ENCODE measurements at places on chromosomes 12 and 14. TPM values are rescaled to one million over a fixed set of nuclear protein-coding genes. Genes with fewer than 3 reads are reported as not detected.

Gene KSR2
- not detected for polyA plus RNA-seq

Gene MIPOL1
- 5.0 TPM for polyA plus RNA-seq

Gene HOXC10
- 15.4 TPM for polyA plus RNA-seq

- DNase-seq, result no peak
Measured at GRCh38 chr14:71625891-71626701, 306.1 kb upstream of the RGS6 start.

DNA sequence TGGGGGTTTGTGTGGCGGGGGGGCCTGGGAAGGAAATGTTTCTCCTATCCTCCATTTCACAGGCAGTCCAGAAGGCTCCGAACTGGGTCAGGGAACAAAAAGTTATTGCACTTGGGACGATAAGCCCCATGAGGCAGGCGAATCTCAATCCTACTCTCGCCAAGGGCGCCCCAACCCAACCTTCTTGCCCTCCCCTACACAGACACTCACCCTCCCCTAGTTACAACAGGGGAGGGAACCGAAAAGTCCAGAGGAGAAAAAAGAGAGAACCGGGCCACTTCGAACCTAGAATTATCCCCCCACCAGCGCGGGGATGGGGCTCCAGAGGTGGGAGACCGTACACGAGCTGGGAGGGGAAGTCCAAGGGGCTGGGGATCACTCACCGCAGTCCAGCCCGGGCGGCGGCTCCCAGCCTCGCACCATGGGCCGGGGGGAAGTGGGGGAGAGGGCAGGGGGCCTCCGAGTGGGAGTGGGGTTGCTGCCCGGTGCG, 357 bp downstream of the HOMEZ start:
- DNase-seq, result no peak

Gene IL22
- not detected for polyA plus RNA-seq

Gene NANOG
- polyA plus RNA-seq, result 0.01 TPM

Gene EP400
- 33.4 TPM for polyA plus RNA-seq

- no peak for DNase-seq
Measured at GRCh38 chr14:55265197-55265596, 6.0 kb upstream of the FBXO34 start.

DNA sequence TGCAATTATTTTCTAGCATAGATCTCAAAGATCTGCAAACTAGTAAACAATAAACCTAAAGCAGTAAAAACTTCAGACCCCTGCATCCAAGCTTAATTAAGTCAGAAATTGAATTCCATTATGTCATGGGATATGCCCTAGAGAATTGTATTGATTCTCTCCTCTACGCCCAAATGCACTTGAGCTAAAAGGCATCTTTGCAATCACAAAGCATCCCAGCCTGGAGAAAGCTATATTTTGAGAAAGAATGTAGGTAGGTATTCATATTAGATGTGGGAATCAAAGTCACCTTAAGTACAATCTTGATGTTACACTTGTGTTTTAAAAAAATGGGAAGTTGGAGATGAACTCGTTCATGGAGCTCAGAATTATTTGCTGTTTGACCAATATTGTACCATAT, 386.7 kb downstream of the ADAMTS20 start:
- DNase-seq, result no peak

GRCh38 chr12:49868449-49868848, 25.5 kb upstream of the BCDIN3D start:
- DNase-seq, result peak; percentile 48

GRCh38 chr12:130796985-130797686, 41.9 kb downstream of the STX2 start:
- no peak for DNase-seq

Gene SLC17A8
- 0.11 TPM for polyA plus RNA-seq

- no peak for DNase-seq
Measured at GRCh38 chr14:92413379-92413778, 90.4 kb downstream of the SLC24A4 start.

DNA sequence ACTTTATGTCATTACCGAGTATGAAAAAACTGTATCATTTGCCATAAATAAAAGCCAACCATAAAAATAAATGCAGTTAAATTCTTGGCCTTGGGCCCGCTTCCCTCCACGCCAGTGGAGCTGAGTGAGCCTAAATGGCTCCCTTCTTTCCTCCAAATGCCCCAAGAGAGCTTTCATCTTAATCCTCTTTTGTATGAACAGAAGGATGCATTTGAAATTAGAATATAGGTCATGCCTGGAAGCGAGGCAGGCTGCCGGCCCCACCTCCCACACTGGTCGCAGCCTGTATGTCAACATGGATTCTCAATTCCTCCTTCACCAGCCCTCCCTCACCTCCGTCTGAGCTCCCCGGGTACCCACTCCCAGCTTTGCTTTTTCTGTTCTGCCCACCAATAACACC, 245.7 kb downstream of the SLC15A4 start:
- no peak for DNase-seq

GRCh38 chr14:105046891-105047282, 18.3 kb downstream of the GPR132 start:
- DNase-seq, result no peak

Gene KRT78
- polyA plus RNA-seq, result not detected

Gene FOXG1
- polyA plus RNA-seq, result 0.10 TPM

Gene MMP19
- 23.3 TPM for polyA plus RNA-seq

DNA sequence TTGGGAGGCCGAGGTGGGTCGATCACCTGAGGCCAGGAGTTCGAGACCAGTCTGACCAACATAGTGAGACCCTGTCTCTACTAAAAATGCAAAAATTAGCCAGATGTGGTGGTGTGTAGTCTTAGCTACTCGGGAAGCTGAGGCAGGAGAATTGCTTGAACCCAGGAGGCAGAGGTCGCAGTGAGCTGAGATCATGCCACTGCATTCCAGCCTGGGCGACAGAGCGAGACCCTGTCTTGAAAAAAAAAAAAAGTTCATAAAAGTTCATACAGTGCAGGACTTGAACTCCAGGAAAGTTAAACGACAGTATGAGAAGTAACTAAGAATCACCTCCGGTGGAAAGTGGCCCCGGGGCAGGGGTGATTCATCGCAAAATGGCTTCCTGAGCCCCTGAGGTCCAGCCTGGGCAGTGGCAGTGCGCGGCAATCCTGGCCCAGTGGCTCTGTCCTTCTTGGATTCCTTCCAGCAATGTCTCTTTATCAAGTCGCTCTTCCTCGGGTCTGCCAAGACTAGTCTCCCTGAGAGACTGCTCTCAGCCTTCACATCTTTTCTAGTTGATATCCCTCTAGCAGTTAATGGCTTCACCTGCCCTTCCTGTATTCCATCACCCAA, 16.7 kb upstream of the MAP1LC3B2 start:
- DNase-seq, result no peak

Gene BLOC1S1
- 101 TPM for polyA plus RNA-seq

DNA sequence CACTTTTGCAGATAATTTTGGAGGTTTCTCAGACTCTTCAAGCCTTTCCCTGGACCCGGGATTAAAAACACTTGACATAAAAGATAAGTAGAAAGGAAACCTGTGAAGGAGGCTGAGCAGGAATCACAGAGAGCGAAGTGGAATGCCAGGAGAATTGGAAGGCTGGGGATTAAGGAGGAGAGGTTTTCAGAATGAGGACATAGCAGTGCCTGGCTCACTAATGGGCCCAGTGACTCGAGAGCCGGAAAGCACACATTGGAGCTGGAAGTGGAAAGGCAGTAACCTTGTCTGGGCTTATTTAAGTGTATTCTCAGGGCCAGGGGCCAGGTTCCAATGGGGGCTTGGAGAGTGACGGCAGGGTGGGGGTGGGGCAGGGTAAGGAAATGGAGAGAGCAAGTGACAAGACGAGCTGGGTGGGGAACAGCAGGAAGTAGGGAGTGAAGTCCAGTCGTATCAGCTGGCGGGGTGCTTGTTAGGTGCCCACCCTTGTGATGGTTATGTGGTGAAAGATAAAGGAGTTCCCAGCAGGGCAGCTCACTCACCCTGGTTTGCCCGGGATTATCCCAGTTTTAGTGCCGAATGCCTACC, 13.1 kb downstream of the EVL start:
- no peak for DNase-seq

Gene TCL1B
- 0.07 TPM for polyA plus RNA-seq

- no peak for DNase-seq
Measured at GRCh38 chr12:75813072-75813471, 218.5 kb downstream of the PHLDA1 start.

- no peak for DNase-seq
Measured at GRCh38 chr12:43109631-43110345, 442.2 kb downstream of the ADAMTS20 start.

GRCh38 chr12:75606956-75607355, 95.5 kb upstream of the KRR1 start:
- DNase-seq, result no peak

Gene ASB2
- 2.6 TPM for polyA plus RNA-seq

- DNase-seq, result no peak
Measured at GRCh38 chr14:31071151-31071550, 45.0 kb upstream of the STRN3 start.

Gene MED6
- 32.6 TPM for polyA plus RNA-seq

GRCh38 chr12:99544457-99544856, 103.1 kb upstream of the GARIN6 start:
- DNase-seq, result no peak

Data from ovary (tissue), 10 donors.